ENCODE measurements at places on chromosomes 12 and 14.
A peak's percentile ranks its signal among the peaks of the same experiment; 100 is the strongest.

DNA sequence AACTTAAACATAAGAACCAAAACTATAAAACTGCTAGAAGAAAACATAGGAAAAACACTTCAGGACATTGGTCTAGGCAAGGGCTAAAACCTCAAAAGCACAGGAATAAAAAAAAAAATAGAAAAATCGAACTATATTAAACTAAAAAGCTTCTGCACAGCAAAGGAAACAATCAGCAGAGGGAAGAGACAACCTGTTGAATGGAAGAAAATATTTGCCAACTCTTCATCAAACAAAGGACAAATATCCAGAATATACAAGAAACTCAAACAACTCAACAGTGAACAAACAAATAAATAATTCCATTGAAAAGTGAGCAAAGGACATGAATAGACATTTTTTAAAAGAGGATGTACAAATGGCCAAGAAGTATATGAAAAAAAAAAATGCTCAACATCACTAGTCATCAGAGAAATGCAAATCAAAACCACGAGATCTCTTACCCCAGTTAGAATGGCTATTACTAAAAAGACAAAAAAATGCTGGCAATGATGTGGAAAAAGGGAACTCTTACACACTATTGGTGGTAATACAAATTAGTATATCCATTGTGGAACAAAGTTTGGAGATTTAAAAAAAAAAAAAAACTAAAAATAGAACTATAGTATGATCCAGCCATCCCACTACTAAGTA lies 152.0 kb downstream of the NDUFA12 start:
- H3K4me1 ChIP-seq, result no peaks in the 10 kb centered on the region
- DNase-seq, result no peak
- no peak overlapping the region for H3K27ac ChIP-seq
- no peak overlapping the region for H3K4me3 ChIP-seq
- H3K36me3 ChIP-seq, result no peaks in the 10 kb centered on the region
- H3K27me3 ChIP-seq, result no peaks in the 10 kb centered on the region

GRCh38 chr12:87924149-87924548 lies 105.1 kb downstream of the C12orf50 start:
- H3K36me3 ChIP-seq, result no peaks in the 10 kb centered on the region
- DNase-seq, result no peak
- no peak overlapping the region for H3K4me3 ChIP-seq
- H3K27me3 ChIP-seq, result no peaks in the 10 kb centered on the region
- H3K4me1 ChIP-seq, result no peaks in the 10 kb centered on the region

GRCh38 chr14:99041820-99042174 lies 230.2 kb downstream of the BCL11B start:
- no peaks in the 10 kb centered on the region for H3K27me3 ChIP-seq
- no peak overlapping the region for H3K4me3 ChIP-seq
- no peak for DNase-seq
- no peaks in the 10 kb centered on the region for H3K4me1 ChIP-seq

DNA sequence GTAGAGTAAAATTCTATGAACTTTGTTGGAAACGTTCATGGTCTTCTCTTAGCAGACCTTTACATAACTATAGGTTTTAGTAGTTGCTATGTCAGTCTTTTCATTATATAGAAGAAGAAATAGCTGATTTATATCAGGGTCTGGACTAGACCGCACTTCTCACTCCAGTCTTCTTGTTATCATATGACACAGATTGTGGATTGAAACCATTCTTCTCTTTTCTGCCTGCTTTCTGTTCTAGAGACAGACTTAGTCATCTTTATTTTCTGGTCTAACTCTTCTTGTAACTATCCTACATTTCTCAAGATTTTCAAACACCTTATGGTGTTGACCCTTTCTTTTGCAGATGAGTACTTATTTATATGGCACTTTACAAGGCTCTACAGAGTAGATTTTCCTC lies 55.7 kb downstream of the PCNX1 start:
- no peaks in the 10 kb centered on the region for H3K4me1 ChIP-seq
- no peak for DNase-seq
- no peak overlapping the region for H3K4me3 ChIP-seq
- no peak overlapping the region for H3K27ac ChIP-seq

- DNase-seq, result no peak
- no peaks in the 10 kb centered on the region for H3K27me3 ChIP-seq
- no peak overlapping the region for H3K4me3 ChIP-seq
- H3K4me1 ChIP-seq, result no peaks in the 10 kb centered on the region
- no peak overlapping the region for H3K27ac ChIP-seq
- no peaks in the 10 kb centered on the region for H3K36me3 ChIP-seq
Measured at GRCh38 chr14:26400373-26400772, 197.5 kb downstream of the NOVA1 start.

DNA sequence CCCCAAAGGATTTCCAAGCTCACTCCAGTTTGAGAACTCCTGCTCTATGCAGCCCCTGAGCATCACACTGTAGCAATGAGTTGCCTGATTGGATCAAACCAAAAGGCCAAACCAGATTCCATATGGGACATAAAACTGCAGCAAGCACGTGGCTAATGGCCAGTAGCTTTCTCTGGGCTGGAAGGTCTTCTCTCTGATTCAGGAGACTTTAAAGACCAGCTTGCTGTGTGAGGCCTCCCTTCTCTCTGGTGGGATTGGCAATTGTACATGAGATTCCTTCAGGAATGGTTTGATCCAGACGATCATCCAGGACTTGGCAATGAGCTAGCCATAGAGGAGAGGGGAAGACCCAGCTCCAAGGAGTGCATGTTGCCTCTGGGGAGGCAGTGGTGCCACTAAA lies 50.2 kb downstream of the WSCD2 start:
- H3K27ac ChIP-seq, result no peak overlapping the region
- H3K36me3 ChIP-seq, result no peaks in the 10 kb centered on the region
- no peaks in the 10 kb centered on the region for H3K4me1 ChIP-seq
- DNase-seq, result no peak
- H3K27me3 ChIP-seq, result no peaks in the 10 kb centered on the region
- no peak overlapping the region for H3K4me3 ChIP-seq

DNA sequence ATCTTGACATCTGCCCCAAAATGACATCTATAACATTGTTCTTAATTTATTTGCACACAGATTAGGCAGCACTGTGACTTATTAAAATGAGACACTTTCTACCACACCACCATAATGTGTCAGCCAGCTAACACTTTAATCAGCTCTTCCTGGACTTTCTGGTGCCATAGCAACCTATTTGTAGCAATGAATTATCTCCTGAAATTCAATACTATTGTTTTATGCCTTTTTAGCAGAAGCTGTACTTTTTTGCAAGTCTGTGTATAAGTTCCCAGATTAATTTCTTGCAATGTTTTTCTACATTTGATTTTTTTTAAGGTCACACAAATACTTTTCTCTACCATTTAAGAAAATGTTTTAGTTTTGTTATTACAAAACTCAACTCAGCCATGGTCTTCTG lies 72.8 kb upstream of the SAV1 start:
- no peak for DNase-seq
- no peaks in the 10 kb centered on the region for H3K4me1 ChIP-seq
- H3K36me3 ChIP-seq, result peaks cover 76% of the 10 kb centered on the region
- H3K27ac ChIP-seq, result no peak overlapping the region

DNA sequence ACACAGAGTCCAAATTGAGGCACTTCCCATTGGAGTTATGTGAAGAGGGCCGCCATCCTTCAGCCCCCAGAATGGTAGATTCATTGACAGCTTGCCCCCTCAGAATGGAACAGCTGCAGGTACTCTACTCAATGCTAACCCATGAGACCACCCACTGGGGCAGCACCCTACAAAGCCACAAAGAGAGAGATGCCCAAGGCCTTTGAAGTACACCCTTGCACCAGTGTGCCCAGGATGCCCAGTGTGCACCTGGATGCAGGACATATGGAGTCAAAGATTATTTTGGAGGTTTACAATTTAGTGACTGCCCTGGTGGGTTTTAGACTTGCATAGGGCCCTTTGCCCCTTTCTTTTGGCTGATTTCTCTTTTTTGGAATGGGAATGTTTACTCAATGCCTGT lies 933.9 kb downstream of the SLC16A7 start:
- H3K27me3 ChIP-seq, result no peaks in the 10 kb centered on the region
- H3K4me1 ChIP-seq, result no peaks in the 10 kb centered on the region
- no peak for DNase-seq
- no peak overlapping the region for H3K27ac ChIP-seq

GRCh38 chr14:101585211-101585610 lies 23.9 kb downstream of the DIO3 start:
- no peak overlapping the region for H3K4me3 ChIP-seq
- no peak overlapping the region for H3K27ac ChIP-seq
- DNase-seq, result no peak

- H3K27ac ChIP-seq, result no peak overlapping the region
- H3K4me1 ChIP-seq, result no peaks in the 10 kb centered on the region
- no peak for DNase-seq
- H3K4me3 ChIP-seq, result no peak overlapping the region
- H3K27me3 ChIP-seq, result no peaks in the 10 kb centered on the region
Measured at GRCh38 chr12:126425264-126425663, 1360.0 kb downstream of the AACS start.

DNA sequence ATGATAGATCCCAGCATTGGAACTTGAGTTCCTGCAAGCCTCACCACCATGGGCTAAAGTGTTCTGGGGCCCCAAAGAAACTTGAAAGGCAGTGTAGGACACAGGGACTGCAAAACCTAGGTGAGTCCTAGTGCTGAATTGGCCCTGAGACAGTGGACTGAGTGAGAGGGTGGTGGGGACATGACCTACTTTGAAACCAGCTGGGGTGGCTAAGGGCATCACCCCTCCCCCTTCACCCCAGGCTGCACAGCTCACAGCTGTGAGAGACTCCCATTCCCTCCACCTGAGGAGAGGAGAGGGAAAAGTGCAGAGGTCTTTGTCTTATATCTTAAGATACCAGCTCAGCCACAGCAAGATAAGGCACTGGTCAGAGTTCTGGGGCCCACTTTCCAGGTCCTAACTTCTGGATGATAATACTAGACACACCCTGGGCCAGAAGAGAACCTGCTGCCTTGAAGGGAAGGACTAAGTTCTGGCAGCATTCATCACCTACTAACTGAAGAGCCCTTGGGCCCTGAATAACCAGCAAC lies 62.5 kb downstream of the MAPKAPK5 start:
- H3K27me3 ChIP-seq, result no peaks in the 10 kb centered on the region
- peaks cover 4% of the 10 kb centered on the region for H3K36me3 ChIP-seq

GRCh38 chr14:77979666-77980351 lies 179.9 kb downstream of the ADCK1 start:
- no peaks in the 10 kb centered on the region for H3K27me3 ChIP-seq
- no peaks in the 10 kb centered on the region for H3K36me3 ChIP-seq
- H3K4me1 ChIP-seq, result no peaks in the 10 kb centered on the region

GRCh38 chr12:27061317-27061716 lies 21.1 kb downstream of the C12orf71 start:
- no peaks in the 10 kb centered on the region for H3K27me3 ChIP-seq
- H3K4me3 ChIP-seq, result no peak overlapping the region
- no peak overlapping the region for H3K27ac ChIP-seq
- H3K36me3 ChIP-seq, result no peaks in the 10 kb centered on the region
- DNase-seq, result no peak
- H3K4me1 ChIP-seq, result no peaks in the 10 kb centered on the region

- H3K4me3 ChIP-seq, result no peak overlapping the region
- no peak overlapping the region for H3K27ac ChIP-seq
- no peak for DNase-seq
Measured at GRCh38 chr12:94434171-94434570, 25.5 kb downstream of the CEP83 start.

DNA sequence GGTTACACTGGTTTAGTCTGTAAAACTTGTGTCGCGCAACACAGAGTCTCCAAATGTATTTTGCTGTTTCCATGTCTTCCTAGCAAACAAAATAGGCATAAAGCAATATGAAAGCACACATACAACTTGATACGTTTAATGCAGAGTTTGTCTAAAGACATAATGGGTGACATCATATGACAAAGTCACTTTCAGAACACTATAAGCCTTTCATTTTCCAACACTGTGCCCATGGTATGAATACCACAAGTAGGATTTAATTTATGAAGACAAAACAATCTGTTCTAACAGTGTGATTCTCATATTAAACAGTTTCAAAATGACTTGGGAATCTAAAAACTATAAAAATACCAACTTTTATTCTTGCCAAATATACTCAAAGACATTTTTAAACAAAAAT lies 58.4 kb downstream of the PTPN21 start:
- H3K27ac ChIP-seq, result no peak overlapping the region
- H3K4me1 ChIP-seq, result no peaks in the 10 kb centered on the region
- DNase-seq, result no peak
- H3K36me3 ChIP-seq, result peaks cover 46% of the 10 kb centered on the region
- H3K27me3 ChIP-seq, result no peaks in the 10 kb centered on the region

GRCh38 chr12:88805692-88806091 lies 225.4 kb upstream of the KITLG start:
- no peak overlapping the region for H3K27ac ChIP-seq
- H3K27me3 ChIP-seq, result no peaks in the 10 kb centered on the region
- H3K36me3 ChIP-seq, result no peaks in the 10 kb centered on the region
- DNase-seq, result no peak

- H3K36me3 ChIP-seq, result no peaks in the 10 kb centered on the region
- no peaks in the 10 kb centered on the region for H3K27me3 ChIP-seq
- H3K4me3 ChIP-seq, result no peak overlapping the region
- H3K4me1 ChIP-seq, result peaks cover 33% of the 10 kb centered on the region
- DNase-seq, result peak; percentile 93
- peak overlapping the region; percentile 93 for H3K27ac ChIP-seq
Measured at GRCh38 chr14:90697577-90698206, 118.5 kb downstream of the TTC7B start.

DNA sequence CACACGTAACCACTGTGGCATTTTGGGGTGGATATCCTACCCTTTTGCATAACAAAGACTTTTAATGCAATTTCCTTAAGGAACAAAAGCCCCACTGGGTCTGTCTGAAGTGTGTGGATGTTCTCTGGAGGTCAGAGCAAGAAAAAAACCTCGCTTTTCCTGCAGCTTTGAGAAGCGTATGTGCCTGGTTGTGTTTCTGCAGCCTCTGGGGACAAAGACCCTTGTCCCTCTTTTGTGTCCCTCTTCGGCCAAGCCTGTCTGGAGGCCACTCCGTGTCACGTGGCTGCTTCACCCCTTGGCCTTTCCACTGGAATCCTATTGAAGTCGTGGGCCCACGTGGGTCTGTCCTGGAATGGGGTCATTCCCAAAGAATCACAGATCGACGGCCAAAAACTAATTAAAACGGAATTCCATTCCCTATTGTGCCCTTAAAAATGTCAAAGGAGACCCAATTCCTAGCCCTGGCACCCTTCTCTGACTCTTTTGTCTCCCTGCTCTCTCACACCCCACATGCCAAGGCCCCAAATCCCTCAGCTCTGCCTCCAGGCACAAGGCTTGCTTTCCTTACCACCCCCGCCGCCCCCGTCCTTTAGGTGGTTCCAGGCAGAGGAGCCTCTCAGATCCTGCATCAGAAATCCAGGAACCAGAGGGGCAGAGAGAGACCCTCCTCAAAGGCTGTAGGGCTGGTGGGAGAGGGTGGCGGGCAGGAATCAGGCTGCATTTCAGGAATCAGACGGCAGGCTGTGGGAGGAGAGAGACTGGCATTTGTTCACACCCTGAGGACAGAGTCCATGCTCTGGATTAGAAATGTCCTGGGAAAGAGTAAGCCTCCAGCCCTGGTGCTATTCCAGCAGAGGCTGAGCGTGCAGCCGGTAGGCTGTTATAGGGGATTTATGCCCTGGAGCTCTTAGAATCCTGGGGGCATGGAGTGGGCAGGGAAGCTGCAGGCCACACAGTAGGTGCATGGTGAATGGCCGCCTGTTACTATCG lies 12.6 kb upstream of the CYP46A1 start:
- H3K4me1 ChIP-seq, result no peaks in the 10 kb centered on the region
- DNase-seq, result no peak
- H3K27ac ChIP-seq, result no peak overlapping the region
- H3K36me3 ChIP-seq, result no peaks in the 10 kb centered on the region
- H3K4me3 ChIP-seq, result no peak overlapping the region
- H3K27me3 ChIP-seq, result no peaks in the 10 kb centered on the region

- no peaks in the 10 kb centered on the region for H3K36me3 ChIP-seq
- H3K27ac ChIP-seq, result no peak overlapping the region
- DNase-seq, result no peak
- H3K4me1 ChIP-seq, result peaks cover 34% of the 10 kb centered on the region
- no peaks in the 10 kb centered on the region for H3K27me3 ChIP-seq
Measured at GRCh38 chr12:89662623-89663022, 46.0 kb downstream of the ATP2B1 start.
